ENCODE measurements at places on chromosomes 12 and 14.

DNA sequence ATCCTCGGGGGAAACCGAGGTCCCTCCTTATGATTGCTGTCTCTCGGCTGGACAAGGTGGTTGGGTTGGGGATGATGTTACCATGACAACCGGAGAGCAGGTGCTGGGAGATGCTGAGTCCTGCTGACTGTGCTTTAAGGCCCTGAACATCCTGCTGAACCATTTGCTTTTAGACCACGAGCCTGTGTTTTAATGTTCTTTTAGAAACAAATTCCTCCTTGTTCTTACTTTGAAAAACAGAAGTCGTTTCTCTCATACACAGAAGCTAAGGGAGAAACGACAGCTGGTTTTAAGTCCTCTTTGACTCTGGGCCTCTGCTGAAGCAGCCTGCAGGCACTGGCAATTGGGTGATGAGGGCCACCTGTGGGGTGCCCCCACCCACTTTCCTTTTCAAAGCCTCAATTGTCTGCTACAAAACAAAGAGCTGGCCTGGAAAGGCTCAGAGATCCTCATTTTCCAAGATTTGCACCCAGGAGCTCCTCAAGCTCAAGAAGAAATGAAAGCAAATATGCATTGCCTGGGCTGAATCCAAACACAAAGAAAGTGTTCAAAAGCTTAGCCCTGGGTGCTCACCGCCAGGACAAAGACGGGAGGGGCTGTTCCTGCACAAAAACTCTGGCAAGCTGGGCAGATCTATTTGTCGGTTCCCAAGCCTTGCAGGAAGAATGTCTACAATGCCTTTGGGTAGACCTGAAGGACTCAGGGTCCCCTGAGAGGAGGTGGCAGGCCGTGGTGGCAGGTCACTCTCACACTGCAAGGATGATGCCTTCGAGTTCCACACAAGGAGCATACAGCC lies 90.0 kb upstream of the CLMN start:
- DNase-seq = no peak

GRCh38 chr12:77107121-77107520 lies 41.8 kb upstream of the E2F7 start:
- DNase-seq = no peak

DNA sequence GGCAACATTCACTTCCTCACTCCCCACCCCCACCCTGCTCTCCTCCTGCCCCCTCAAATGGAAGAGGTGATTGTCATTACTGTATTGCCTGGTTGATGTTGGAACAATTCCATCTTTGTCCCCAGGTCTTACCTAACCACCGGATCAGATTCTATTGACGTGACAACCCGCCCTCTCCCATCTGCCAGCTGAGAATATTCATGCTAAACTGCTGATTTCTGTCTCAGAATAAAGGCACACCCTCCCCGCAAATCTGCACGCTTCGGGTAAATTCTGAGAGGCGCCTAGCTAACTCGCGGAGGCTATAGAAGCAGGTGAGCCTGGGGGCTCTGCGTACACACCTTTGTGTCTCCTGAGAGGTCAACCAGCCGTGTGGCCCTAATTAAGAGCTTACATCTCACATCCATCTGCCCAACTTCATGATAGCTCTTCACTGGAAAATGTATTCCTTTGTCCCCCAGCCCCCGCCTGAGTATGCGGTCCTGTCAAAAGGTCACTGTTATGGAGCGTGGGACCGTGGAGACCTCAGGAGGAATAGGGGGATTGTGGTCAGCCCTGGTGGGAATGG lies 1054.3 kb downstream of the VRK1 start:
- peak; percentile 27 for DNase-seq

- no peak for DNase-seq
Observed at GRCh38 chr12:26629864-26630263, 203.1 kb downstream of the ITPR2 start.

- no peak for DNase-seq
Observed at GRCh38 chr12:50271724-50272247, 11.5 kb downstream of the LIMA1 start.

- DNase-seq = no peak
Observed at GRCh38 chr12:107522692-107523477, 162.7 kb upstream of the PWP1 start.

GRCh38 chr12:106149096-106149784 lies 10.5 kb upstream of the NUAK1 start:
- DNase-seq = no peak

- no peak for DNase-seq
Observed at GRCh38 chr14:56004786-56005185, 113.4 kb upstream of the PELI2 start.
